ENCODE measurements at places on chromosomes 4 and X.

GRCh38 chr4:124958847-124959246 lies 246.3 kb upstream of the ANKRD50 start:
- no peak for DNase-seq

DNA sequence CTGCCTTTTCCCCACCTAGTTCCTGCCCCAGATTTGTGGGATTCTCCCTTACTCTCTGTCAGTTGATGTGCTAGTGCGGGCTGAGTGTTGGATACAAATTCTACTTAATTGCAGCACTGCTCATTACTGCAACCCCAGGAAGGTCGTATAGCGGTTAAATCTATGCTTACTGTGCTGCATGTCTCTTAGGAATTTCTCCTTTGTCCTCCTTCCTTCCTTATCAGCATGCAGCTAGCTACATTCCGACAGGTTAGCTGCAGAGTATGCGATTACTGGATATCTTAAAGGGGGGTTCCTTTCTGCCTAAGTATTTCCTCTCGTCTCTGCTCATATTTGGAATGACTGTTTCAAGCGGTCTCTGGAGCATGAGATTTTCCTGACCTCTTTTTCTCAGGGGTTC lies 662.8 kb downstream of the TLL1 start:
- DNase-seq: no peak

- DNase-seq: no peak
Measured at GRCh38 chr4:40788331-40788730, 38.6 kb downstream of the NSUN7 start.

- DNase-seq: no peak
Measured at GRCh38 chrX:39750256-39750790, 347.4 kb downstream of the BCOR start.

DNA sequence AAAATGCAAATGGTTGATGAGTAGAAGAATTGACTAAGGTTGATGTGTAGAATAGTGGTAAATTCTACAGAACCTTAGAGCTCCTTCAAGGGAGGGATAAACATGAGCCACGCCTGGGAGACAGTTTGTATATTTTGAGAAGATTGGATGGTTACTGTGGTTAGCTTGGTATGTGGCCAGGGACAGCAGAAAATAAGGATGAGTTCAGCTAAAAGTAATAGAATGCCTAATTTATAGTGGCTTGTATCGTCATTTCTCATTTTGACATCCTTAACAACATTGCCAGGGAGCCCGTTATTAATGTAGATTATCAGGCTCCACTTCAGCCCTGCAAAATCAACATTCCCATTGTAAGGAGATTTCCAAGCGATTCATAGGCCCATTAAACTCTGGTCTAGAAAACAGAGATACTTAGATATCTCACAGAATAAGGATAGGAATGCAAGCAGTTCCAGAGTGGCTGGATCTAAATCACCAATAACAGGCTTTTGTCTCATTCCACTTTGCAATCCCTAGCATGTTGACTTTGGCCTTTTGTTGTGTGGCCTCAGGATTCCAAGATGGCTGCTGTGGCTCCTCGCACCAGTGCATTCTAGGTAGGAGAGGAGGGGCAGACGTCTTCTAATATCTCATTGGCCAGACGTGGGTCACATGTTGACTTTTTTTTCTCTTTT lies 6.4 kb upstream of the PTTG2 start:
- DNase-seq: no peak

All from stimulated activated CD8-positive, alpha-beta memory T cell treated with anti-CD3 and anti-CD28 coated beads, Interleukin-2, amount 100 ng/mL, for 1 hour (primary cell).